ENCODE measurements at places on chromosomes 2 and 18. TPM values are rescaled to one million over a fixed set of nuclear protein-coding genes. Genes with fewer than 3 reads are reported as not detected.
A peak's percentile ranks its signal among the peaks of the same experiment; 100 is the strongest.

DNA sequence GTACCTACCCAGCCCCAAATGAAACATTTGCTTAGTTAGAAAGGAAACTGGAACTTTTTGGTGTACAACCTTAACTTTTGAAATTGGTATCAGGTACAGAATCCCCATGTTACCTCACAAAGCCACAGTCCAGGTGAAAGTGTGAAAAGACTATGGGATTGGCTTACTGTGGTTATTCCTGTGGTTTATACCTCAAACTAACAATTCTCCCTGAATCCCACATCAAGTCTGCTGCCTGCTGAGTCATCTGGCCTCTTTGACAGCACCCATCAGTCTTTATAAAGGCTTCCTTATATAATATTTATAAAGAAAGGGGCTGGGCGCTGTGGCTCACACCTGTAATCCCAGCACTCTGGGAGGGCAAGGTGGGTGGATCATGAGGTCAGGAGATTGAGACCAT, 164.6 kb downstream of the TMEM247 start:
- no peak overlapping the region for H3K27ac ChIP-seq
- H3K4me1 ChIP-seq, result peaks cover 41% of the 10 kb centered on the region
- no peaks in the 10 kb centered on the region for H3K27me3 ChIP-seq
- DNase-seq, result no peak
- H3K36me3 ChIP-seq, result peaks cover 22% of the 10 kb centered on the region

DNA sequence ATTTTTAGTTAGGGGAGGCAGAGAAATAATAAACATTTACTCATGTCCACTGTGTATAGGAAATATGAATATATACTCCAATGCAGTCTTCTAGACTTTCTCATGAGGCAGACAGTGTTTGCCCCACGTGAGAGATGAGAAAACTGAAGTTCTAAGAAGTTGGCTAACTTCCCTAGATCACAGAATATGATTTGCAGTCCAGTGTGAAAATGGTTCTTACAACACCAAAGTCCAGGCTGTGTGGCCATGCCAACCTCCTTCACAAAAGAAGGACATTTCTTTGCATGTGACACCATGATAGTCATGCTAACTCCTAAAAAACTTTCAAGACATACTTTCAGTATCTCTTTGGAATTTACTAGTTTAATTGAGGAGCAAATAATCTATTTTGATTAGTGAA, 143.7 kb downstream of the IRS1 start:
- peaks cover 47% of the 10 kb centered on the region for H3K4me1 ChIP-seq
- DNase-seq, result no peak
- no peak overlapping the region for H3K27ac ChIP-seq
- no peaks in the 10 kb centered on the region for H3K36me3 ChIP-seq

GRCh38 chr2:208708486-208708885, 301.9 kb downstream of the PTH2R start:
- H3K27me3 ChIP-seq, result peaks cover 3% of the 10 kb centered on the region
- no peak overlapping the region for H3K4me3 ChIP-seq
- no peak for DNase-seq
- H3K4me1 ChIP-seq, result no peaks in the 10 kb centered on the region
- H3K27ac ChIP-seq, result no peak overlapping the region

DNA sequence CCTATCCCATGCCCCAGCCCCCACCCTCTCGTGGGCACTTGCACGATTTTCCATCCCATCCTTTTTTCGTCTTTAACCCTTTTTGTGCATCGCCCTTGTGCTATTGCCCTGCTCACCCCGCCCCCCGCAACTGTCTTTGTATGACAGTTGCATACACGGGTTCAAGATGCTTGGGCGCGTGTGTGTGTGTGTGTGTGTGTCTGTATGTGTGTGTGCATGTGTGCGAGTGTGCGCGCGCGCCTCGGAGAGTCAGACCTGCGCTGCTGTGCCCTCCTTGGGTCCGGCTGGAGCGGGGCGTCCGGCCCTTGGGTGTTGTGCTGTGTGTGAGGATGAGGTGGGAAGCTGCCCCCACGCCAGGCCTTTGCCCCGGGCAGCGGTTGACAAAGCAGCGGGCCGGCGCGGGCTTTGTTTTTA, 230.7 kb downstream of the HAUS1 start:
- peaks cover 24% of the 10 kb centered on the region for H3K27me3 ChIP-seq
- no peaks in the 10 kb centered on the region for H3K36me3 ChIP-seq
- H3K4me1 ChIP-seq, result peaks cover 21% of the 10 kb centered on the region
- DNase-seq, result no peak
- H3K4me3 ChIP-seq, result peak overlapping the region; percentile 78

DNA sequence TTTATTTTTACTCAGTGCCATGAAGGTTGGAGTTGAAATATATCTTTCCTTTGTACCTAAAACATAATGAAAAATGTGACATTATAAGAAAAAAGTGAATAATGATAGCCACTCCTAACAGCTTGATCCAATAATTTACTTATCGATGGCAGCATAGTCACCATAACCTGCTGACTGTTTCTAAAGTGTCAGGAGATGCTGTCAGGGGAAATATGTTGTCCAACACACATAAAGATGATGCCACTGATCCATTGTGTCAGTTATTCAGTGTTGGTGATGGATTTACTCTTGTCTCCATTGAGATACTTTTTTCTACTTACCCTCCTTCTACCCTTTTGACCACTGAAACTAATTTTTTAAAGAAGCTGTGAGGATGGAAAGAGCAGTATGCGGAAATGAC, 1006.9 kb upstream of the TMEFF2 start:
- peaks cover 11% of the 10 kb centered on the region for H3K4me1 ChIP-seq
- H3K4me3 ChIP-seq, result no peak overlapping the region
- no peak overlapping the region for H3K27ac ChIP-seq
- no peak for DNase-seq

DNA sequence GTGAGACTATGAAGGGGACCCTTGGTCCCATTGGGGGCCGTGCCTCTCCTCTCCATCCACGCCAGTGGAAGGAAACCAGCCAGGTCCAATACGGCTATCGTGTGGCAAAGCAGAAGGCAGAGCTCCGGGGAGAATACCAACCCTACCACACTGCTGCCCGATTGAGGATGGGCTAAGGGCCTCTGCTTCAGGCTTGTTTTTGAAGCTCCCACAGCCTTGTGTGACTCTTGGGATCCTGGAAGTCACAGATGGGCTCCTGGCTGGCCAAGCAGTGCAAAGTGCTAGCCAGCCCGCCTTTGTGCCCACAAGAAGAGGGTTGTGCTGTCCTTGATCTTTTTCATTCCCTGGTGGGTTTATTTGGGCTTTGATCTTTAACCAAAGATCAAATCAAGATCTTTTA, 70.6 kb upstream of the ID2 start:
- peaks cover 12% of the 10 kb centered on the region for H3K4me1 ChIP-seq
- H3K36me3 ChIP-seq, result no peaks in the 10 kb centered on the region
- H3K27ac ChIP-seq, result no peak overlapping the region
- peaks cover 17% of the 10 kb centered on the region for H3K27me3 ChIP-seq
- peak; percentile 72 for DNase-seq

DNA sequence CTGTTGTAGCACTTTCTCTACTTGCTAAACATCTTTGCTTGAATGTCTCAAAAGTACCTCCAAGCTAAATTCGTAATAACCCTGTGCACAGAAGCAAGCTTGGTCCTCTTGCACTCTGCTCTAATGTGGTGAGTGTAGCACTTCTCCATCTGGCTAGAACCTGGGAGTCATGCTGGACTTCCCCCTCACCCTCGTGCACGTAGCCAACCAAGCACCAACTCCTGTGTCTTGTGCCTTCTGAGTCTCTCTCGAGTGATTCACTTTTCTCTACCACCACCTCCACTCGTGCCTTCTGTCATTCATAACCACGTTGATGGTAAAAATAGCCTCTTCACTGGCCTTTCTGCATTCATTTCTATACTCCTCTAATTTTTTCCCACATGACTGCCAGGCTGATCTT, 91.9 kb upstream of the KCNE4 start:
- H3K4me1 ChIP-seq, result peaks cover 22% of the 10 kb centered on the region
- no peaks in the 10 kb centered on the region for H3K27me3 ChIP-seq
- peak overlapping the region; percentile 96 for H3K27ac ChIP-seq
- H3K4me3 ChIP-seq, result no peak overlapping the region

GRCh38 chr2:111072220-111072871, 48.4 kb upstream of the BCL2L11 start:
- H3K27ac ChIP-seq, result peak overlapping the region; percentile 97
- DNase-seq, result no peak
- no peak overlapping the region for H3K4me3 ChIP-seq
- no peaks in the 10 kb centered on the region for H3K27me3 ChIP-seq
- H3K4me1 ChIP-seq, result peaks cover 31% of the 10 kb centered on the region

GRCh38 chr2:186746584-186746983, 52.7 kb downstream of the FAM171B start:
- H3K36me3 ChIP-seq, result peaks cover 1% of the 10 kb centered on the region
- peak overlapping the region; percentile 14 for H3K27ac ChIP-seq
- no peak overlapping the region for H3K4me3 ChIP-seq

The ERBB4 gene
- total RNA-seq, result 1.3 TPM

The NT5C1B gene
- total RNA-seq, result not detected

The MREG gene
- 1.8 TPM for total RNA-seq

All from chondrocyte (in vitro differentiated cells).